ENCODE measurements at places on chromosomes 1 and 21. TPM values are rescaled to one million over a fixed set of nuclear protein-coding genes. Genes with fewer than 3 reads are reported as not detected.

Gene TNFRSF4
- polyA plus RNA-seq = 1.2 TPM

Gene KCNT2
- 2.0 TPM for polyA plus RNA-seq

Gene NVL
- polyA plus RNA-seq = 19.1 TPM

Gene KRTAP11-1
- polyA plus RNA-seq = not detected

Gene GUCA2A
- not detected for polyA plus RNA-seq

Gene RNU1-3
- polyA plus RNA-seq = not detected
